ENCODE measurements at places on chromosomes 16 and 17.

- no peak for DNase-seq
These were observed 28.0 kb upstream of the DUSP14 start for GRCh38 chr17:37461668-37462067.

GRCh38 chr16:4936991-4937781 is at the start of gene PPL:
TSS of gene PPL (minus strand) at chr16:4937148. CDS start at chr16:4937045, 103 bp downstream.
- no peak for DNase-seq

GRCh38 chr17:48843187-48843900 is 12.5 kb downstream of the CALCOCO2 start:
- DNase-seq = no peak

- no peak for DNase-seq
These were observed 6.4 kb downstream of the PPY start for GRCh38 chr17:43935926-43936261.

GRCh38 chr16:50275428-50276325 is 9.3 kb downstream of the ADCY7 start:
- DNase-seq = no peak

GRCh38 chr16:49701789-49702494 is 154.0 kb downstream of the ZNF423 start:
- no peak for DNase-seq

- no peak for DNase-seq
These were observed 75.5 kb upstream of the GNG13 start for GRCh38 chr16:876041-876335.

DNA sequence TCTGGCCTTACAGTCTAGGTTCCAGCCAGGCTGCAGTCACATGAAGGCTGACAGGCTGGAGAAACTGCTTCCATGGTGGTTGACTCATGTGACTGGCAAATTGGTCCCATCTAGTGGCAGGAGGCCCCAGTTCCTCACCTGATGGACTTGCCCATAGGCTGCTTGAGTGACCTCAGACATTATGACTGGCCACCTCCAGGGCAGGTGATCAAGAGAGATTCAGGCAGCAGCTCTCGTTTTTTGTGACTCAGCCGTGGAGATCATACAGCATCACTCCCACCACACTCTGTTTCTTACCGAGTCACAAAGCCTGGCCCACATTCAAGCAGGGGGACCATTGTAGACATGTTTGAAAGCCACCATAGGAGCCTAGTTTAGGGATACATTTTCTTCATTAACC is 34.5 kb downstream of the SIAH1 start:
- DNase-seq = no peak

GRCh38 chr16:12539185-12539929 is 264.3 kb downstream of the CPPED1 start:
- no peak for DNase-seq

- no peak for DNase-seq
These were observed 716.3 kb downstream of the WWOX start for GRCh38 chr16:78815713-78816112.

DNA sequence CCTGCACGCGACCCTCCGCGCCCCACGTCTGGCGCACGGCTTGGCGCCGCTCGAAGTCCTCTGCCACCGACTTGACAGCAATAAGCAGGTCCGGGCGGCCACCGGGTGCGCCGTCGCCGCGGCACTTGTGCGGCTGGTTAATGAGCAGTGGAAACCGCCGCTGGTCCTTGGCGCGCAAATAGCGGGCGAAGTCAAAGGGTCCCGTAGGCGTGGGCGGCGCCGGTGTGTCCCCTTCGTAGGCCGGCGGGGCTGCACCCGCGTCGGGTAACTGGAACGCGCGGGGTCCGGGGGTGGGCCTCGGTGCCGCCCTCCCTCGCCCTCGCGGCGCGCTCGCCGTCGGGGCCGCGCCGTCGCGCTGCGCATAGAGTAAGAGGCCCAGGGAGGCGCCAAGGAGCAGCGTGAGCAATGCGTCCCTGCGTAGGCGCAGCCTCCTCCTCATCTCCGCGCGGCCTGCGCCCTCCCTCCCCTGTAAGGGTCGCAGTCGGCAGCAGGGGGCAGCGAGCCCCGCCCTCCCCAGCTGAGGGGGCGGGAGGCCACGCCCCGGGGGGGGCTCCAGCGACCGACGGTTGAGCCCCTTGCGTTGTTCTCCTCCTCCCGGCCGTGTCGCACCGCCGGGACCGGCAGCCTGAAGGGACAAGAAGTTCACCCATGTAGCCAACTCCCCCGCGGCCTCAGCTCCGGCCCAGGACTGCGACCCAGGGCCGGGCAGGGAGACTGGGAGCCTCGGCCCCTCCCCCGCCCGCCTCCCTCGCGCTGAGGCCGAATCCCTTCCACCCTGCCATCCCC is 558 bp downstream of the B3GNT9 start:
- no peak for DNase-seq

GRCh38 chr16:48959204-48959603 is 322.4 kb downstream of the CBLN1 start:
- DNase-seq = no peak

GRCh38 chr16:67893743-67894399 is 817 bp downstream of the PSKH1 start:
- no peak for DNase-seq

GRCh38 chr16:496097-496886 is 31.2 kb upstream of the CAPN15 start:
- no peak for DNase-seq

DNA sequence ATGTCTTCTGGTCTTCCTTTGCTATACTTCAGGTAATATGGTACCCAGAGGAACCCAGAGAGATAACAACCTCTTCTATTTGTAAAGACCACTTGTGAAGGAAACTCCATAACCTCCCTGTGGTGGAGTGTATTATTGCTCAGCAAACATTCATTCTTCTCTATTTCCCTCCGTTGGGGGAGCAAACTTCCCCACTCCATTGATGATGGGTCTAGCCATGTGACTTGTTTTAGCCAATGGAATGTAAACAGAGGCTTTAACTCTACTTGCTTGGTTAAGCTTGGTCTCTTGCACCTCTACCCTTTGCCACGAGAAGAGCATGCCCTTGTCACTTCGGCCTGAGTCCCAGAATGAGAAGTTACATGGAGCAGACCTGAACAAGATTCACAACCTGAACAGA is 30.0 kb upstream of the SKAP1 start:
- DNase-seq = no peak
